ENCODE measurements at places on chromosomes 16 and 17.

DNA sequence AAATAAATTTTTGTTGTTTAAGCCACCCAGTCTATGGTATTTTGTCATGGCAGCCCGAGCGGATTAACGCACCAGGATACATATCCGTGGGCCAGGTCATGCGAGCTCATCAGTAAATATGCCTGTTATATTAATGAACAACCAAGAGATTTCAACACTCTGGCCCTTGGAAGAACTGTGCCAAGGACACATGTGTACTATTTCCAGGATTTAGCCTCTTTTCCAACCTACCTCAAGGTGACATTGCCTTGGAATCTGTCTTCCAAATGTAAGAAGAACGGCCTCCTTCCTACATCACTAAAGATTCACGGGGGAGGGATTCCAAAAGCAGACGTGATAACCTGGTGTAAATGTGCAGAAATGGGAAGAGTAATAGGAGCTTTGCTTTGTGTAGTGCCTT, 72.8 kb upstream of the DYNLRB2 start:
- DNase-seq, result no peak

GRCh38 chr16:813204-813915, 12.8 kb upstream of the GNG13 start:
- peak; percentile 72 for DNase-seq

DNA sequence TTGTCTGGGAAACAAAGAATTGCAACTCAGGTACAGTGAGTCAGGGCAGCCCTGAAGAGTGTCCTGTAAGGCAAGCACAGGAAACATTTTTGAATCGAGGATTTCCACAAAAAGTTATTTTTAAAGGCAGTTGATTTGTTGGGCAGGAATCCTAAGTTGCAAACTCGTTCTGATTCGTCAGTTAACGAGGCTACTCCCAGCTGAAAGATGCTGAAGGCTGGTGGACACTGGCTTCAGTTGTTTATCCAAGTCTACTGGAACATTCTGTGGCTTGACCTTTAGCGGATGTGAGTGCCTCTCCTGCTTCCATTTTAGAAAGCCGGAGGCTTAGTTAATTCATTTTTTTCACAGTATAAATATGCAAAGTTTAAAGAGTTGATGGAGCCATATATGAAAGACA, 84.2 kb downstream of the KCNJ12 start:
- DNase-seq, result no peak

DNA sequence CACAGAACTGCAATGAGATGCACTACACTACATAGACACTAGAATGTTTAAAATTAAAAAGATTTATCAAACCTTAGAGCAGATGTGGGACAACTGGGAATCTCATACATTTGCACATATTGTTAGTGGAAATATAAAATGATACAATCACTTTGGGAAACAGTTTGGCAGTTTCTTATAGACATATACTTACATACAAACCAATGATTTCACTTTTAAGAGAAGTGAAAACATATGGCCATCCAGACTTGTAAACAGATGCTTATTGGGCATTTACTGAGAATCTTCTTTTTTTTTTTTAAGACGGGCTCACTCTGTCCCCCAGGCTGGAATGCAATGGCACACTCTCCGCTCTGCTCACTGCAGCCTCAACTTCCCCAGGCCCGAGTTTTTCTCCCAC, 50.1 kb downstream of the AXIN2 start:
- no peak for DNase-seq

Data from posterior cingulate gyrus (tissue), 11 donors.